Anterior cingulate cortex (tissue), 58 donors: ENCODE measurements at places on chromosomes 2 and 18.

GRCh38 chr2:101766871-101767739 lies 69.6 kb downstream of the MAP4K4 start:
- DNase-seq, result no peak

GRCh38 chr2:71793926-71794325 lies 340.6 kb downstream of the DYSF start:
- no peak for DNase-seq

DNA sequence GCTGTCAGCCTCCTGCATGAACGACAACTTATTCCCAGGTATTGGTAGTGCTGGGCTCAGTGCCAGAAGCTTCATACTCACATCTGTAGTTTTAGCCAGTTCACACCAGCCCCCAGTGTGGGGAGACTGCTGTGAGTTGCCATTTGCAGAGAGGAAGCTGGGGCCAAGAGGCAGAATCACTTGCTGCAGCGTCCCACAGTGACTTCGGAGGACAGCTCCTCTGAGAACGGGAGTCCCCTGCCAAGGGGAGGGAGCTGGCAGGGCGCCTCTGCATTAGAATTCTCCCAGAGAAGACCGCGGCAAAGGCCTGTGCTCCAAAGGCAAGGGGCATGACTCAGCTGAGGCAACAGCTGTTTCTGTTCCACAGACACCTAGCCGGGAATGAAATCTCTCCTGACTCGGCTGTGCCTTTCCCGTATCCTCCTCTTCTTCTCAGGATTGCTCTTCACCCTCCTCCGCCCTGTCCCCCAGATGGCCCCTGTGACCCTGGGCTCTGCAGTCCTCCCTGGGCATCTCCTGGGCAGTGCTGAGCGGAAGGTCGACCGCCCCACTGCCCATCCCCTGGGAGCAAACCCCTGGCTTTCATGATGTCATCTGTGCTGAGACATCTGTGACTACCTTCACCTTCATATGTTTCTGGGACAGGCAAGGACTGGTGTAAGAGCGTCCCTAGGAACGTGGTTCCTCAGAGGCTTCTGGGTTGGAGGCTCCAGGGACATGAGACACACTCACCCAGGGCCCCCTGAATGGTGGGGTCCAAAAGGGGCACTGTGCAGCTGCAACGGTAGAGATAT lies 18.0 kb downstream of the MAL start:
- peak; percentile 91 for DNase-seq

DNA sequence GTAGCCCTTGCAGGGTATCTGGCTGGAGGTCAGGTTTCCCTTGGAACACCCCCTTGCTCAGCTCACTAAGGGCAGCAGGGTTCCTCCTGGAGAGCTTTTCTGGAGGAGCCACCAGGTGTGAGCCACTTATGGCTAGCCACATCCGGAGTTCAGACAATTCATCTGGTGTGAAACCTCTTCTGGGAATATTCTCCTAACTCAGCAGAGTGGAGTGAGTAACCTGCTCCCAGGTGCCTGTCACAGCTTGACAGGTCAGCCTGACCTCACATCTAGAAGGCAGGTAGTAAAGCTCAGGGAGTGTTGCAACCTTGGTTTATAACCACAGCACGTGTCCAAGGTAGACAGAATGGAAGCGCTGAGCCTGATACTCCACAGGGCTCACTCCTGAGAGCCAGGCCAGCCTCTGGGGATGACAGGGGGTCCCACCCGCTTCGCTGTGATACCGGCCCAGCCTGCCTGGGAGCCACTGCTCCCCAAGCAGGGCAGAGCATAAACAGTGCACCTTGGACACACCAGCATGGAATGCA lies 62.6 kb upstream of the TGFA start:
- DNase-seq, result no peak

GRCh38 chr2:85183479-85183878 lies 50.3 kb downstream of the TCF7L1 start:
- no peak for DNase-seq

DNA sequence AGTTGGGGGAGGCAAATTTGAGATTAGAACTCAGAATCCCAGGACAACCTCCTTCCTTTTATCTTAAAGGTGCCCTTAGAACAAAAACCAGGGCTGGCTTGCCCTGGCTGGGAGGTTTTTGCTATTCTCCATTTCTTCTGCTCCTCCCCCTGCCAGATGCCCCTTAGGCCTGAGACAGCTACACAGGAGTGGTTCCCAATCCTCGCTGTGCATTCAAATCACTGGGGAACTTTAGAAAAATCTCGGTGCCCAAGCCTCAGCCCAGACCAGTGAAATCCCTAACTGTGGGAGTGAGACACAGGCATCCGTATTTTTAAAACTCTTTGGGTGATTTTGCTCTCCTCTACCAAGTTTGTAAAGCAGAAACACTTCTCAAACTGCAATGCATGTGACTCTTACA lies 38.8 kb downstream of the LBH start:
- no peak for DNase-seq

- DNase-seq, result no peak
These were observed 26.9 kb downstream of the LOXHD1 start for GRCh38 chr18:46630160-46630559.

GRCh38 chr18:23735021-23735464 lies 45.8 kb downstream of the LAMA3 start:
- no peak for DNase-seq

GRCh38 chr2:165144315-165144714 lies 59.5 kb downstream of the SCN3A start:
- DNase-seq, result no peak

DNA sequence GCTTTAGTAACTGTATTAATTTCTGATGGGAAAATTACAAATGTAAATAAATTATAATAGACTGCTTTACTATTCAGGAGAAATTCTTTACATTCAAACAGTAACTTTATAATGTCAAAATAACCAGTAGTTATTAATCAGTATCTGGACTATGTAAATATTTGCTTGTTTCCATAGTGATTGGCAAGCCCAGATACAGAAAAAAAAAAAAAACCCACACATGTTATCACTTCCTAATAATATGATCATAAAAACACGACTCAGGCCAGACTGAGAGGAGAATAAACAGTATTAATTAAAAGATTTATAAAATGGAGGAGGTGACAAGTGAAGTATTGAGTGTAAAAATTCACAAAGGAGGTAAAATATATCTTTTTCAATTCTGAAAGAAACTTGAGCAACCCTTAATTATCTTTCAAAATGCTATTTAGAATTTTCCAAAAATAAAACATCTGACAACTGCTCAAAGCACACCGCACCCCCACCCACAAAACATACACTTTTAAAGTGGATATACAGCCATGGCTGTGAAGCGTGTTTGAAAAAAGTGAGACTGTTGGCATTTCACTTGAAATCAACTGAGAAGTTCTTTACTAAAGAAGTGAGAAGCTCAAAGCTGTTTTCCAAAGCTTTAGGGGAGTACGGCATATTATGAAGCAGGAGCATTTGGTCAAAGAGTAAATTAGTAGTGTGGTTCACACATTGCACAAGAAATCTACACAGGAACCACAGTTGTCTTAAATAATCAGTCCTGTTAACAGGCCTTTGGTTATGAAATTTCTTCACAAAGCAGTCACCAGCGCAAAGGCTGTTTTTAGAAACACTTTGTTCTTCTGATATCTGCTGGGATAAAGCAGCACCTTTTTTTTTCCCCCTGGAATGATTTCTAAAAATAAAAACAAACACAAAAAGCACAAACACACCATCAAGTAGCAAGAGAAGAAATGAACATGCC lies 475.8 kb downstream of the TXNL1 start:
- no peak for DNase-seq

- DNase-seq, result no peak
These were observed 45.1 kb upstream of the RBMS1 start for GRCh38 chr2:160538559-160539355.

DNA sequence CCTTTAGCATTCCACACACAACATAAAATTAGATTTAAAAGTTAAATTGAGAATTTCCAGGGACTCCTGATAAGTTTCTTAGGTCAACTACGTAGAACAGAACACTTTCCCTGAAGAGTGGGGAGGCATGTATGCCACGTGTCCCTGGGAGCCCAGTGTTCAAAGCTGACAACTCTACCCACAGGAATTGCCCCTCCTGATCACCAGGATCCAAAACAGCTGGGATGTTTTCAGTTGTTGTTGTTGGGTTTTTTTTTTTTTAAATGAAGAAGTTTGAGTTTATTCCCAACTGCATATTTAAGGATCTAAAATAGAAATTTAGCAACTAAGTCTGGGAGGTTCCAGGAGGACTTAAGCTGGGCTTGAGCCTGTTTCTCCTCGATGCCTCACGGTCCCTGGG lies 100.5 kb downstream of the TPGS2 start:
- no peak for DNase-seq

DNA sequence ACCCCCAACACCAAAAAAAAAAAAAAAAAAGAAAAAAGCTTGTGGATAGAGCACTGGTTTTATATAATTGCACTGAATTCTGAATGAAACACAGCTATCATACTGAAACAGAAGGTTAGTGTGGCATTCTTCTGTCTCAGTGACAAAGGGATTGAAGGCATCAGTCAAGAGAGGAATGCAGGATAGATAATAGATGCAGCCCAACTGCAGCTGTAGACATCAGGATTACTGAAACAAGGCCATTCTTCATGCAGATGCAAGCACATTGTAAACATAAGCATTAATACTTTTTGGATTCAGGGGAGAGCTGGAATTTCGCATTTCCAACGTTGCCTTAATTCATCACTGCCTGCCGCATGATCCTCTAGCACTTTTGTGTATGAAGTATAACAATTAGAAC lies 897.4 kb upstream of the KLHL29 start:
- DNase-seq, result no peak

DNA sequence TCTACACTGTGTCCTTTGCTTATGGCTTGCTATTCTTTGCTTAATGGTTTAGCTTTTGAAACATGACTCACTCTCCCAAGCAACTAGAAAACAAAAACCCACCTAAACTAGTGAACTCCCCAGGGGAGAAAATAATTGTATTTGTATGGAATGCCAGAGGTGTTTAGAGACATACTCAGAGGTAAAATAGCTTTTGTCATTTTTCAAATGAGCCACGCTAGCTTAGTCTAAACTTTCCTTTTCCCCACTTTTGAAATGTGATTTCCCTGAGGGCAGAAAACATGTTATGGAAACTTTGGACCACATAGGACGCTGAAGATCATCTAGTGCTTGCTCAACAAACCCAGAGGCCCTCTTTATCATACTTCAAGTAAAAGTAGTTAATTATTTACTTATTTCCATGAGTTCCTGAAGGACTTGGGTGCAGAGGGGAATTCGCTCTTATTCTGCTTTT lies 16.5 kb upstream of the CYTIP start:
- no peak for DNase-seq

- no peak for DNase-seq
These were observed 74.3 kb upstream of the TNP1 start for GRCh38 chr2:216934151-216934550.

GRCh38 chr2:217732992-217733391 lies 269.8 kb downstream of the TNS1 start:
- no peak for DNase-seq

GRCh38 chr18:55328301-55328700 lies 259.7 kb downstream of the TCF4 start:
- no peak for DNase-seq

- DNase-seq, result no peak
These were observed 89.1 kb downstream of the NDUFA10 start for GRCh38 chr2:239935789-239936758.

DNA sequence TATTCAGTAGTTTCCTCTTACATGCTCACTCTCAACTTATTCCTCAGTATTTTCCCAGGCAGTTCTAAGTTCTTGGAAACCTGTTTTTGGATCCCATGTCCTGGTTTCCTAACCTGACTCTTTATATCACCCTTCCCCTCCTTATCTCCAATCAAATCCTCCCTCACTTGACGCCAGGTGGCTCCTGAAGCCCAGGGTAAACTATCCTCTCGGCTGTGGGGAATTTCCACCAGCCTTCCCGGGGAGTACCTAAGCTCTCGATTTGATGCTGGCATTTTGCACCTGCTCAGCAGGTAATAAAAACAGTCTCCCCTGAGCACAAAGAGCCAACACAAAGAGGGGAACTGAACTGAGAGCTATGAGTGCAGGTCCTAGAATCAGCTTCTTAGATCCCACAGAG lies 538.0 kb downstream of the SLC4A3 start:
- DNase-seq, result no peak

DNA sequence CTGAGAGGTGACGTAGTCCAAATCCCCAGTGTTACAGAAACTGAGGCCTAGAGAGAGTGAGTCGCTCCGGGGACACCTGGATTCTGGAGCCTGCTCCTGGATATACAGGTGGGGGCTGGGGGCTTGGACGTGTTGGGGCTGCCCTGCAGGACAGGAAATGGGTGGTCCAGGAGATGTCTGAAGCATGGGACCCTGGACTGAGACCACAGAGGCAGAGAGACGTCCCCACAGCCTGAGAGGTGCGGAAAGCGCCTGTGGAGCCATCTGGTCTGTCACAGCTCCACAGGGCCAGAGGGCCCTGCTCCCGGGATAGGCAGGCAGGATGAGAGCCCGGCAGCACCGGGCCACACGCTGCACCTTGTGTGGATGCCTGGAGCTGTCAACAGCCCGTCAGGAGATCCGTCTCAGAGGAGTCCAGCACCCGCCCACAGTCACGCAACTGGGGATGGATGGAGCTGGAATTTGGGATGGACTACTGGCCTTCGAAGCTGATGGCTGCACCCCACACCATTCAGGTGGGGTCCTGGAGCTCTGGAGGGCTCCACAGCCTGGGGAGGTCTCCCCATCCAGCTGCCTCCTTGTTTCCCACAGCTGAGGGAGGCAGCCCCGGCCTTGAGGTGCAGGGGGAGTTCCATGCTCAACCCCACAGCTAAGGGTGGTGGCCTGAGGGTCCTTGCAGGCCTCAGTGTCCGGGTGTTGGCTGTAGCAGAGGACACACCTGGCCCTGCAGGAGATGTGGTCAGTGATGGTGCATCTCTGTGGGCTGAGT lies 303.0 kb downstream of the NDUFA10 start:
- DNase-seq, result no peak

- no peak for DNase-seq
These were observed 16.5 kb upstream of the EFR3B start for GRCh38 chr2:25025229-25026007.

- no peak for DNase-seq
These were observed 48.3 kb upstream of the ITGA4 start for GRCh38 chr2:181408861-181409260.

GRCh38 chr2:178804791-178805190 lies 2.4 kb downstream of the TTN start:
- no peak for DNase-seq

DNA sequence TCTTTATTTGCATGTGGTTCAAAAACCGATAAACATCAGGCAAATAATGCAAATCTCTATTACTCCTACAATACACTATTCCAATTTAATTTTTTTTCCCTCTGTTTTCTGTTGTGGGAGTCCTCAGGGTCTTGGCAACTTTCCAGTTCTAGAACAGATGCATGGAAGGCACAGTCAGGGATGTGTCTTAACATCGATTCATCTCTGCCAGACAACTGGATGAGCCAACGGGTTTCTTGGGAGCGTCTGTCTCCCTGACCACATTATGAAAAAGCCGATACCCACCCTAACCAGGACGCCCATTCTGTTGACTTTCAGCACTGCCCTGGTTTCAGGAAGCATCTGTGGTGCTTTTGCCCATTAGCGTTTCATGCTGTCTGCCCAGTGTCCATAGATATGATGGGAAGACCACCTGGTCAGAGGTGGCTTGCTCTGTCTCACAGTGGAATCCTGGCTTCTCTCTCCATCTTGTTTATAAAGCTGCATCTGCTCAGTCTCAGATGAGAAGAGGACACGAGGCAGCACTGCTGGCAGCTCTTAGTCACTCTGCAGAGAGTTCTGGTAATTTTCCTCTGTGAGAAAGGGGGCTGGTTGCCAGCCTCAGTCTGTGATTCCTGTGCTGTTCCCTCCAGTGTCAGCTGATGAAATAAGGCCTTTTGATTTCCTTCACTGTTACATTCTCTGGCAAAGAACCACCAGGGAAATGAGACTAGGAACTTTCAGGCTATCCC lies 57.9 kb upstream of the KCNE4 start:
- peak; percentile 74 for DNase-seq
